Activated T-cell treated with anti-CD3 and anti-CD28 coated beads, Interleukin-2, amount 50 U/mL, for 1 hour (primary cell): ENCODE measurements at places on chromosomes 2 and 18.
A peak's percentile ranks its signal among the peaks of the same experiment; 100 is the strongest.

GRCh38 chr18:12811191-12811950, 72.7 kb downstream of the PTPN2 start:
- DNase-seq = no peak

GRCh38 chr2:15041429-15041837, 408.9 kb downstream of the LRATD1 start:
- no peak for DNase-seq

DNA sequence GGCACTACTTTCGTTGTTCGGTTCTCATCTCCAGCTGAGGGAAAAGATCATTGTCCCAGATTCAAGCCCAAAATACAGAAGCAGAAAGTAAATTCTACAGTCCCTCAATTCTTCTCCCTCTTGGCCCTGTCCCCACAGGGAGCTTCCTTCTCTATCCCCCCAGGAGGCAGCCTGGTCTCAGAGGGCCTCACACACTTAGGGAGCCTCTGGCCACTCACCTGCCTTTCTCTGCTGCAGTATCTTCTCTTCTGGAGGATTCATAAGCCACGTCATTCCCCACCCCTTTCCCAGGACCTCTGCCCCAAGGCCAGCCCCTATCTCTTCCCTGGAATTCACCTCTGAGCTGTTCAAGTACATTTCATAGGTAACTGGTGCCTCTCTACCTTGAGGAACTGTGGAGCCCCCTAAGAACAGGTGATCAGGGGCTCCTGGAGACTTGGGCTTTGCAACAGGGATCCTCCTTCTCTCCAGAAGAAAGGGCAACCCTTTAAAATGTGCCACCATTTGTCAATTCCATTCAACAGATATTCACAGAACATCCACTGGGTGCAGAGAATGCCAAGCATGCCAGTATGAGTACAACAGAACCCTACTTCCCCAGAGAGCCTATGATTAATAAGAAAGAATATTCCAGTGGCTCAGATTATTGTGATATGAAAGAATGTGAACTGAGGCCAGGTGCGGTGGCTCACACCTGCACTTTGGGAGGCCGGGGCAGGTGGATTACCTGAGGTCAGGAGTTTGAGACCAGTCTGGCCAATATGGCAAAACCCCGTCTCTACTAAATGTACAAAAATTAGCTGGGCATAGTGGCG, 72.9 kb downstream of the CIB4 start:
- no peak for DNase-seq

- no peak for DNase-seq
Measured at GRCh38 chr2:208360259-208361076, 46.1 kb upstream of the PTH2R start.

- no peak for DNase-seq
Measured at GRCh38 chr2:88574445-88574844, 52.8 kb downstream of the EIF2AK3 start.

DNA sequence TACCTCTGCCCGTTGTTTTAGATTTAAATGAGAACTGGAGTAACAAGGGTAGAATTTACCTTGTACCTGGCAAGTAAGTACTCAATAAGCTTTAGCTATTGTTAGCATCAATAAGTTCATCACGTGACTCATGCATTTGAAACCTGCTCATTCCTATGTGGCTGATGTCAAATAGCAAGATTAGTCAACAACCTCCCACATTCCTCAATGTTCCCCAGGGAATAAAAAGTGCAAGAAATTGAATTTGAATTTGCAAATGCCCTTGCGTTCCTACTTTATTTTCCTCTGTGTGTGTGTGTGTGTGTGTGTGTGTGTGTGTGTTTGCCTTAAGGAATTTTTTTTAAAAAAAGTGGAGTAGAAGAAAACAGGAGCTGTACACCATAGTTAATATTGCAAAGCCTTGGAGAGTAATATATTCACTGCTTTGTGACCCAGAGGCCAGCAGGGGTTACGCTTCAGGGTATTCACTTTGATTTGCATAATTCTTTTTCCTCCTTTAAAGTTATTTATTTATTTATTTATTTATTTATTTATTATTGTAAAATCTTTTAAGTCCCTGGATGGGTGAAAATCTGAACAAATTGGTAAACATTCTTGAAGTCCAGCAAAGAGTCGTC, 43.9 kb upstream of the DNAH7 start:
- no peak for DNase-seq

DNA sequence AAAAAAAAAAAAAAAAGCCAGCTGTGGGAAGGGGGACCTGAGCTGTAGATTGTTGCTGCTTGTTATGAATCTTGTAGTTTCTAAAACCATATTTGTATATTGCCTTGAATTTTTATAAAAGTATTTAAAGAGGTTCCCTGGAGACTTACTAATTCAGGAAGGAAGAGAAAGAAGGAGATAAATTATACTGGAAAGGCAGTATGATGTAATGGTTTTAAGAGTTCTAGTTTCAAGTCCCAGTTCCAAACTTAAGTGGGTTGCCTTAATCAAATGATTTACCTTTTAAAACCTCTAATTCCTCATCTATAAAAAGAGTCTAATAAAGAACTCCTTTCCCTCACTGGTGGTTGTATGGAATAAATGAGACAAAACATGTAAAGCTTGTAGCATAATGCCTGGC, 62.2 kb downstream of the PTRHD1 start:
- DNase-seq = no peak

DNA sequence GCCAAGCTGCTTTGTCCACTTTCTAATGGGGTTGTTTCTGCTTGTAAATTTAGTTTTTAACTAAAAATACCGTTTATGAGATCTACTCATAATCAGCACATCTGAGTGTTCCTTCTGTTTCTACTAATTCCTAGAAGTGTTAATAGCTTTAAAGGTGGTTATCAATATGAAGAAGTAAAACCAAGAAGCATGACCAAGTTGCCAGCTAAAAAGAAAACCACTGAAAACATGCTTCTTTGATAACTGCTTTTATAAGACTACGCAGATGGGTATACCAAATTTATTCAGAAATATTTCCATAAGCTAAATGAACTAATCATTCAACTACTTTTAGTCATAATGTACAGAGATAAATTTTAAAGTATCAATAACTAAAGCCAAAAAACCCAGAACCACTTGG, 101.8 kb downstream of the C2orf74 start:
- no peak for DNase-seq

GRCh38 chr2:120525056-120526046, 179.4 kb downstream of the INHBB start:
- DNase-seq = no peak

- DNase-seq = no peak
Measured at GRCh38 chr2:75458201-75458600, 102.5 kb downstream of the EVA1A start.

DNA sequence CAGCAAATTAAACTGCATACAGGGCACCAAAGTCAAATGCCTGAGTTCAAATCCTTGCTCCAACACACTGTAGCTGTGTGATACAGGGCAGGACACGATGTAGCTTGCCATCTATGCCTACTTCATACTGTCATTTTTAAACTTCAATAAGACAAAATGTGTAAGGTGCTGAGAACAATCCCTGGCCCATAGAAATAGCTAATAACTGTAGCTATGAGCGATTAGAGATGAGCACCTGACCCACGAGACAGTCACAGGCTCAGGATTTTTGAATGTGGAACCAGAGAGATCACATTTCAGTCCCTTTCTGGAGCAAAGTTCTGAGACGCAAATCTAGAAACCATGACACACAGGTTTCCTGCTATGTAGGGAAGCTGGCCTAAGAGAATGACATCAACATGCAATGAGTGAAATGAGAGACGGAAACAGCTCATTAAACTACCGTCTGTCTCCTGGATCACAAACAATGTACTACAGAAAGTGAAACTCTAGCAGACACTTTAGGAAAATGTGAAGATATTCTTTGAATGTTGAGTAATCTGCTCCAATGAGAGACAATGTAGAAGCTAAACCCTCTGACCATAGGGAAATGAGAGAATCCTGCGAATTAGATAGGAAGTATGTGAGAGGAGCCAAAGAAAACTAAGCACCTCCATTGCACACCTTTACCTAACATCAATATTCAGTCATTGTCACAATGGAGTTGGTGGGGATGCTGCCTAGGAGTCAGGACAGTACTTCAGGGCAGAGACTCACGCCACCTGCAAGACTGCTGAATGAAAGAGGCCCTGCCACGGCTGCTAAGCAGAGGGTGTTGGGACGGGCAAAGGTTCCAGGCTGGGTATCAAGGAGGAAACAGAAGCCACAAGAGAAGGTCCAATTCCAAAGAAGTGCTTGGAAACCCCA, 25.5 kb downstream of the B4GALT6 start:
- no peak for DNase-seq

GRCh38 chr2:240589375-240589774, 2.8 kb downstream of the CAPN10 start:
- peak; percentile 10 for DNase-seq

DNA sequence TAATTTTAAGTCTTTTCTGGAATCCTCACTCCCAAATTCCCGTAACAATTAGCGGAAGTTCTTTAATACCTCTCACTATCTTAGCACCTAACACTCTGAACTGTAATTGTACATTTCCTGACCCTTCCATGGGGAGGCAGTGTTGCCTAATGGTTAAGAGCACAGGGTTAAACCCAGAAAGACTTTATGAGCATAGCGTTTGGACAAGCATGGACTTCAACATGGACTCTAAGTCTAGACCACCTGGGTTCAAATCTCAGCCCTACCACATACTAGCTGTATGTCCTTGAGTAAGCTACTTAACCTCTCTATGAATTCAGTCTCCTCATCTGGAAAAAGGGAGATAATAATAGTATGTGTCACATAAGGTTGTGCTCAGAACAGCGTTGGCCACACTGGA, 13.0 kb downstream of the ANTXR1 start:
- no peak for DNase-seq

GRCh38 chr2:28395334-28396061, 2.8 kb downstream of the FOSL2 start:
- peak; percentile 42 for DNase-seq

- no peak for DNase-seq
Measured at GRCh38 chr18:55290898-55291297, 297.1 kb downstream of the TCF4 start.

DNA sequence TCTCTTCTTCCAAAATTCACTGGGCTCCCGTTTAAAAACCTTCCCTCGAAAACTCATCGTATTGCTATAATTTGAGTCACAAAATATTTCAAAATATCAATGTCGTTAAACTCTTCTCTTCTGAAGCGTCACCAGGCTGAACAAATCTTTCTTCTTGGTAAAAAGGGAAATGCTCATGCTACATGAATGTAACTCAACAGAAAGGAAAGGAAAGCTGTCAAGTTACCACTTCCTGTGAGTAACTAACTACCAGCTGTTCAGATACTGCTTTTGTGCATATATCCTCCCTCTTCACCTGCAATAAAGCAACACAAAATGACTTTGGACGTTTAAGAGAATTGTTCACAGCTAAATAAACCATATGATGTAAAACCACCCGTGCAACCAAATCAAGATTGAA, 95.4 kb downstream of the DOCK10 start:
- no peak for DNase-seq

- DNase-seq = no peak
Measured at GRCh38 chr2:109607766-109608165, 6.0 kb downstream of the SEPTIN10 start.

DNA sequence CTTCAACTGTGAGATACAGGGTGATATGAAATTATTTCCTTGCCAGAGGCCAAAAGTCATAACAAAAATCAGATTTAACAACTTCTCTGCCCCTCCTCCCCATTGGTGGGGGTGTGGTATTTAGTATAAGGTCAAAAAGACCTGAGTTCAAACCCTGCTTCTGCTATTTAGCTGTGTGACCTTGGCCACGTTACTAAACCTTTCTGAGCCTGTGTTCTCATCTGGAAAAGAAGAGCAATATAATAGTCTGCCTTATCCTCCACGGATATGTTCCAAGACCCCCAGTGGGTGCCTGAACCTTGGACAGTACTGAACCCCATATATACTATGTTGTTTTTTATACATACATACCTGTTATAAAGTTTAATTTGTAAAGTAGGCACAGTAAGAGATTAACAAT, 3.7 kb downstream of the CDC42EP3 start:
- DNase-seq = no peak

DNA sequence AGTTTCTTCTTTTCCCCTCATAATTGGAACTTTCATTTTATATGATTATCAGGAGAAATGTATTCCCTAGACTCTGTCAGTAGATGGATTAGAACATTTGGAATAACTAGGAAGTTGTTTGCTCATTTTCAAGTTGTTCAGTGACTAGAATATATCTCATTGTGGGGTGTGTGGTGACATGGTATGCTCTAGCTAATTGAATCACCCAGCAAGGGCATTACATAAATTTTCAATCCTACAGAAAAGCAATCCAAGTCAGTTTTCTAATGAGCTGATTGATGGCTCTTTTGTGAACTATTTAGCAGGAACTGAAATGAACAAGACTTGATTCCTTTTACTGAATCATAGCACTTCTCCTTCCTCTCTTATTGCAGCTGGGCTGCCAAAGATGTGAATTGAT, 461.4 kb downstream of the TGIF1 start:
- no peak for DNase-seq

- no peak for DNase-seq
Measured at GRCh38 chr2:85734015-85734414, 19.8 kb upstream of the ATOH8 start.

DNA sequence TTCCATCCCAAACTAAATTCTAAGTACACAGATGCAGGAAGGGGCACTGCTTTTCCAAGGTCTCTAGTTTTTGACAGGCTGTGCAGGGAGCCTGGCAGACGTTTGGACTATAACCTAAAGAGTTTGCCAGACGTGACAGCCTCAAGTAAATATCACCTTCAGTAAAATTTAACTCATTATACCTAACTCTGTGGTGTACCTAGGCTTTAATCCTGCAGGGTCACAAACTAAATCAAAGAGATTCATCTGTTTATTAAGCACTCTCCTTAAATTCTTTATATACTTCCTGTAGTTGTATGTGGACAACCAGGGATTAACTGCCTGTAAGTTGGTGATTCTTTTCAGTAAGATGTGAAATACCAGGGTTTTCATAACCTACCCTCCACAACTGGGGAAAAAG, 92.9 kb downstream of the ACVR1 start:
- DNase-seq = no peak

- DNase-seq = no peak
Measured at GRCh38 chr2:27270670-27271069, 4.6 kb upstream of the DNAJC5G start.

DNA sequence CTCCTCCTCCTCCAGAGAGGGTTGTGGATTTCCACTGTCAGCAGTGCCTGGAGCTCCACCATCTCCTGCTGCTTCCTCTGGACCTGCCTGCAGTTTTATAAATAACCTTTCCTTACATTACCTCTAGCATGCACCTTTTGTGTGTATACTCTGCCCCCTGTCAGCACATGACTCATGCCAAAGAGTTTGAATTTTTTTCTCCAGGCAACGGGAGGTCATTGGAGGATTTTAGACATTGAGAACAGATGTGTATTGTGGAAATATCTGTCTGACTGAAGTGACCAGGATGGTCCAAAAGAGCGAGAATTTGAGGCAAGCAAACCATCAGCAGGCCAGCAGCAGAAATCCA, 31.7 kb downstream of the IL37 start:
- DNase-seq = no peak

- no peak for DNase-seq
Measured at GRCh38 chr2:942775-943460, 7.7 kb upstream of the SNTG2 start.

- peak; percentile 50 for DNase-seq
Measured at GRCh38 chr18:23487738-23488570, 15.4 kb upstream of the RMC1 start.
